ENCODE measurements at places on chromosomes 7 and 10.

GRCh38 chr7:78052112-78052511 lies 253.5 kb downstream of the PHTF2 start:
- no peak for DNase-seq

- no peak for DNase-seq
Observed at GRCh38 chr10:5125315-5126044, 31.3 kb downstream of the AKR1C3 start.

DNA sequence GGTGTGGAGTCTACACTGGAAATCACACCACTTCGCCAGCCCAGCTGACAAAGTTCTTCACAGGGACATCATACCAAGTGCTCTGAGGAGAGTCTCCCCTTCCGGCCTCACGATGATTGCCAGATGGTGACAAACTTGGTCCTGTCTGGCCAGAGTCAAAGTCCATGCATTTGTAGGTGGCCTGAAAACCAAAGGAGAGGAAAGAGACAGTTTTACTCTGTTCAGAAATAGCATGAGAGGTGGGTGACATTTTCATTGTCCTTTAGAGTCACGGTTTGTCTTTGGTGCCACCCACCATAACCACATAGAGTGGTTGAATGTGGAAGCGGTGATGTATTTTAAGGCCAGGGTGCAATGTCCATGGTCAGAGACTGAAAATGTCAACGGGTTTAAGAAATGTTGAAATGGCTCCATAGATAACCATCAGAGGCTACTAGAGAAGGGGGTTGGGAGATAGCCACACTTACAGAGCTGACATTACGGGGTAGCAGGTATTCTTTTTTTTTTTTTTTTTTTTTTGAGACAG lies 33.0 kb downstream of the BTBD16 start:
- DNase-seq, result no peak

DNA sequence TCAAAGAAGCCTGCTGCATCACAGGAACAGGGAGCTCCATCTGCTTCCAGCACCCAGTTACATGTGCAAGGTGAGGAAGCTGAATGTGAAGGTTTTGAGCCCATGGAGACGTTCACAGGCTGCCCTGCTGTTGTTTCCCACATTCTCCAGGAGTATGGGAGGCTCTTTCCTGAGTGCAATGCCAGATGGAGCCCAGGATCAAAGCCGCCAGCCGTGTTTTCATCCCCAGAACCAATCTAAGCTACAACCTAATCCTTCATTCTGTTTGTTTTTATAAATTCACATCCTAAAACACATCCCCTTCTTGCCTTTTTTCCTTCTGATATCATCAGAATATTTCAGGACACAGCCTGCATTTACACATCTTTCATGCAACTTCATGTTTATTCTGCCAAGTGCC lies 98.9 kb upstream of the PRR15 start:
- no peak for DNase-seq

DNA sequence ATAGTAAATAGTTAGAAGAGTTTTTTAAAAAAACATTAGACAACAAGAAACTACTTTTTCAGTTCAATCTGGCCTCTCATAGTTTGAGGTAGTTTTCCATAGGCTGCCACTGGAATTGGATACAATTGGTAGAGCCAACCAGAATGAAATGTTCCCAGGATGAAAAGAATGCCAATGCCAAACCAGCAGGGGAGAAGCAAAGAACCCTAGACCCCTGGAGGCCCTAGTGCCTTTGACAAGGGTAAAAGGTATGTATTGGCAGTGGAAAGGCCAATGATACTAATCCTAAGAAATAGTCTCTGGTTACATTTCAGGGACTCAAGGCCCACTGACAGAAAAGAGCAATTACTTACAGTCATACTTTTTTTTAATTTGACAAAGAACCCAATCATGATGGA lies 77.4 kb upstream of the SEM1 start:
- no peak for DNase-seq

DNA sequence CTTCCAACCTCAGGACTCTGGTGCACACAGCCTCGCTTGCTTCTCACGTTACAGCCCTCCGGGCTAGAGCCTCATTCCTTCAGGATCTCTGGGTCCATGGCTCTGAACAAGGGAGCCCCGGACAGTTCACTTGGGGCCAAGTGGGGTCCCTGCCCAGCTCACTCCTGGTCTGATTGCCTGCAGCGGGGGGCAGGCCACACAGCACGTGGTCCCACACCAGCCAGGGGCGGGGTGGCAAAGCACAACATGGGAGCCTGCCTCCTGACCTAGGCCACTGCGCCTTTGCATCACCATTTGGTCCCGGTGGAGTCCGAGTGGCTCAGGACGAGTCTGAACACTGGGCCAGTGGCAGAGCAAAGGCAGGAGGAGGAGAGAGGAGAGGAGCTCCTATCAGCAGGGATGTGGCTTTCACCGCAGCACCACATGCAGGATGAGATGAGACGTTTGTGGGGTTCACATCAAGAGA lies 13.4 kb upstream of the CRYGN start:
- no peak for DNase-seq

DNA sequence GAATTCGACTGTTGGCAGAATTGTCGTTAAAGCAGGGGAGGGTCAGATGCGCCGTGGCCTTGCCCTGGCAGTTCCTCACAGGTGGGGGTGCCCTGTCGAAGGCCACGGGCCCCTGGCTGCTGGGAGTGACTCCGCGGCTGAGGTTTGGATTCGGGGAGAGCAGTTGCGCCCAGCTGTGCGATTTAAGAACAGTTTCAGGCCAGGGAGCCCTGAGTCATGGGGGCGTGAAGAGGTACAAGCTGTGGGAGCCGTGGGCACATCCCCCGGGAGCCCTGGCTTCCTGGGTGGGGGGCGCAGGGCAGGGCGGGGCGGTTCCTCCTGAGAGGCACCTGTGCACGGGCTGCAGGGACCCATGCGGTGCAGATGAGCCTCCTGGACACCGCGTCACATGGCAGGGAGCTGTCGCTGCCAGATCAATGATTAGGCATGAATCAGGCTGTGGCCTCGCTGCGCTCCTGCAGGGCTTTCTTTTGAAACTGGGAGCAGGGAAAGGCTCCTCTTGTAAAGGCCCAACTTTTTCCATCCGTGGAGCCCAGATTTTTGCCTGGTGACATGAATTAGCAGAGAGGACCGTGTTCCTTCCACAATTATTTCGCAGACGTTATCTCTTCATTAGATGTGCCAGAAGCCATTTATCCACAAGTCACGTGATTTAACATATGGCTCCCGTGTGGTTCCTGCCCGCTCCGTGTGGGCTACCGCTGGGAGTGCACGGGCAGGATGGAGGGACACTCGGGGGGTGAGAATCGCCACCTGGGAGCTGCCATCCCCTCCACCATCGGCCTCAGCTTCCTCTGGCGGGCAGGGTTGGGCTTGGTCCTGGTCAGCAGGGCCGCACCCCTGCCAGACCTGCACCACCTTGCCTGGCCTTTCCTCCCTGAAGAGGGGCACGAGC lies 918 bp downstream of the PWWP2B start:
- peak; percentile 79 for DNase-seq

DNA sequence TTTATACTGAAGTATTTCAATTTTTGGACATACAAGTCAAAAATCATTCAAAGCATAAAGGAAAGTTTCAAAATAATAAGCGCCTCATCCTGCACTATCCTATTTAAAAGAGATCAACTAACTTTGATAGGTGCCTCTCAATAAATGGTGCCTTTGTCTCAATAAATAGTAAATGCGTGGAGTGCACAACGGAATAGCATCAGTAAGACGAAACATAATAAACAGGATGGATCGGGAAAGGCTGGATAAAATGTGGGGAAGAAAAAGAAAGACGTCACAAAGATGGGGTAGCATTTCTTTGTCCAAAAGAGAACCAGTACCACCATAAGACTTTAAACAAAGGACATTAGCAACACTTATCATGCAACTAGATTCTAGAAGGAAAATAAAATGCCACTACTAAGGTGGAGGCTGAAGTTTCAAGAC lies 571 bp upstream of the PRKAR2B start:
- no peak for DNase-seq

GRCh38 chr7:30965372-30965771 lies 1.6 kb downstream of the GHRHR start:
- no peak for DNase-seq

DNA sequence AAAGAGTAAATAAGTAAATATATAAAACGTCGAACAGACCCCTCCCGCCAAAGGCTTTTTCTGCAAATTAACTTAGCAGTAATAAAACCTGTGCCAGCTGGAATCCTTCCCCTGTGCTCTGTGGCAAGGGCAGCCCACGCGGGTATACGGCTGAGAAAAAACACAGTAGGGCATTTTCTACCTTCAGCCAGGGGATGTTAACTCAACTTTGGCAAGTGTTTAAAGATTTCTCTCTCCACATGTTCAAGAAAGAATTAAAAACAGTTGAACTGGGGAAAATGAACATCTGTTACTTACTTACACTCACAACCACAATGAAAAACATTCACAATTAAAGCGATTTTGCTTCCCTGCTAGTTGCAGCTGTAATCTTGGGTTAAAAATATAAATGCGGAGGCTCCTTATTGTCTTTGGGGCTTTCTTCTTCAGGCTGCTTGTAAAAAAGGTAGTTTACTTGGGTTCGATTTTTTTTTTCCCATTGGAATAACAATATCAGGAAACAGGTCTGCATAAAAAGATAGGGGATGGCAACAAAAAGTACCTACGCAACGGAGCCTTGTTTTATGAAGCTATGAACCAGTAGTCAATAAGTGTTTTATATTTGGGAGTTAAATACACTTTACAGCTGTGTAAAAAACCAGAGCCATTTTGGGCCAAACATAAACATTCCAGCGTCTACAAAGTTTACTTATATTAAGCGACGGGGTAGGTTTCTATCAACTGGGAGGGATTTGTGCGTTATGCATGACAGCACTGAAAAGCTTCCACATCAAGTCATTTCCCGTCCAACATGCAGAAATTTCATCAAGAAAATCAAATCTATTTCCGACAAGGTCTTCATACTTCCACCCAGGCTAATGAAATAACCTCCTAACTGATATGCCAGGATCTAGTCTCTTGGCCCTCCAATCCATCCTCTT lies 132.7 kb downstream of the TAX1BP1 start:
- DNase-seq, result no peak

- DNase-seq, result no peak
Observed at GRCh38 chr10:45673074-45673648, 589 bp upstream of the ZFAND4 start.

GRCh38 chr10:12741360-12741804 lies 260.1 kb downstream of the CCDC3 start:
- DNase-seq, result no peak

GRCh38 chr7:11175887-11176286 lies 202.2 kb downstream of the PHF14 start:
- DNase-seq, result no peak

- DNase-seq, result no peak
Observed at GRCh38 chr7:120156476-120156875, 116.5 kb upstream of the KCND2 start.

GRCh38 chr7:106075937-106076336 lies 36.2 kb downstream of the SYPL1 start:
- no peak for DNase-seq

DNA sequence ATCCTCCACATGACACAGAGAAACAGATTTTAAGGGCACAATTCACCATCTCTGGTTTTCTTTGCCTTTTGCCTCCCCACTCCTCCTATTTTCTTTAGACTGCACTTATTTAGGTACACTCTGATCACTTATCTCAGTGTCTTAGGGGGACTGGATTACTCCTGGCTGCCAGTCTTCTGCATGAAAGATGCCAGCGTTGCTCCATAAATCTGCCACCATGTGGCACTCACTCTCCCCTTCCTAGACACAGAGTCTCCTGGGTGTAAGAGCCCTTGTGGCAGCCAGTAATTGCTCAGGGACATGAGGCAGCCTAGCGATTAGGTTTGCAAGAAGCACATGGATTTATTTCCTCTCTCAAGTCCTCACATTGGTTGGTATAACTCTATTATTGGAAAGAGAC lies 34.5 kb upstream of the RBM20 start:
- peak; percentile 23 for DNase-seq

All from retina (tissue), 1 donor.